ENCODE measurements at places on chromosomes 4 and X.
A peak's percentile ranks its signal among the peaks of the same experiment; 100 is the strongest.

DNA sequence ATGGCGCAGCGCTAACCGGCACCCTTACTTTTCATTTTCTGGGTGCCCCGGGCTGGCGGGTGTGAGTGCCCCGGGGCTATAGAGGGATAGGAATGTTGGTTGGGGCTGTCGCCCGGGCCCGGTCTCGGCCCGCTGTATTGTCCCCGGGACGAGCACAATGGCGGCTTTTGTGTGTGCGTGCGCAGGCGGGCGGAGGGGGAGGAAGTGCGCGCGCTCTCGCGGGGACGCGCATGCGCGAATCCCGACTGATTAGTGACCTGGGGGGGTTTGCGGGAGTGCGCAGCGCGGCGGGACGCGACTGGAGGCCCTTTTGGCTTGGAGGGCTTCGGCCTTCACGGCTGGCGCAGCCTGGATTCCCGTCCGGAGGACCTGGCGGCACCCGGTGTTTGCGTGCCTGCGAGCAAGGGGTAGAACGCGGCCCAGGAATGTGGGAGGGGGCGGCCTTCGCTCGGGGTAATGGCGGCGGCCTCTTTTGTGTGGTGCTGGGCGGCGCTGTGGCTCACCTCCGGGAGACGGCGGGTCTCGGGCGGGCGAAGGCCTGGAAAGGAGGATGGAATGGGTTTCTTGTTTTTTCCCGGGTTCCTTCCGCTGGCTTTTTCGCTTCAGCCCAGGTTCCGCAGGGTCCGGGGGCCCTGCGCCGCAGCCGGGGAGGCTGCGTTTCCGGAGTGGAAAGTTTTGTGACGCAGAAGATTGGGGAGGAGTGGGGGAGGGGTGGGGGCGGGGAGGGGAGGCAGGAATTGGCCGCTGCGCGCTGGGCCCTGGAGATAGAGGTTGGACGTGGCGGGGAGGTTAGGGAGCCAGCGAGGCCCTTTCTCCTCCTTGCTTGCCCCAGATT is 618 bp downstream of the DDX3X start:
- peaks cover 6% of the 10 kb centered on the region for H3K36me3 ChIP-seq
- peak; percentile 92 for DNase-seq
- H3K27ac ChIP-seq, result peak overlapping the region; percentile 100
- no peaks in the 10 kb centered on the region for H3K27me3 ChIP-seq
- peak overlapping the region; percentile 90 for H3K4me3 ChIP-seq

DNA sequence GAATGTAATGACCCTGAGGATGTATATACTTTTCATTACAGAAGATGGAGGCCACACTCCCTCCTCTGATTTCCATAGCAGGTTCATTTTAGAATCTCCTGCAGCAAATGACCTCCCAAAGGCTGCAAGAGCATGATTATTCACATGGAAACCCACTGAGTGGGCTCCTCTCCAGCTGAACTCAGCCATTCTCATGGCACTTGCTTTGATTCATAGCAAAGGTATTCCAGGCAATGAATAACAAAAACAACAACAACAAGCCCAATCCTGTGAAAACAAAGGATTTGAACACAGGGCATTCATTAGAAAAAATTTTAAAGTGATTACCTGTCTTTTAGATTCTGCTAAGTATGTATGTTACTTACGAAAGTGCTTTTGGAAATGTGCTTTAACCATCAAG is 894.0 kb upstream of the FRG1 start:
- H3K4me1 ChIP-seq, result no peaks in the 10 kb centered on the region
- DNase-seq, result no peak
- H3K4me3 ChIP-seq, result no peak overlapping the region

- H3K36me3 ChIP-seq, result no peaks in the 10 kb centered on the region
- no peak for DNase-seq
- peaks cover 12% of the 10 kb centered on the region for H3K27me3 ChIP-seq
- H3K27ac ChIP-seq, result no peak overlapping the region
Observed at GRCh38 chr4:15920723-15921591, 17.6 kb downstream of the FGFBP1 start.

GRCh38 chr4:175330652-175331051 is 412.5 kb downstream of the ADAM29 start:
- DNase-seq, result no peak
- no peak overlapping the region for H3K27ac ChIP-seq
- no peak overlapping the region for H3K4me3 ChIP-seq
- no peaks in the 10 kb centered on the region for H3K27me3 ChIP-seq
- no peaks in the 10 kb centered on the region for H3K4me1 ChIP-seq

DNA sequence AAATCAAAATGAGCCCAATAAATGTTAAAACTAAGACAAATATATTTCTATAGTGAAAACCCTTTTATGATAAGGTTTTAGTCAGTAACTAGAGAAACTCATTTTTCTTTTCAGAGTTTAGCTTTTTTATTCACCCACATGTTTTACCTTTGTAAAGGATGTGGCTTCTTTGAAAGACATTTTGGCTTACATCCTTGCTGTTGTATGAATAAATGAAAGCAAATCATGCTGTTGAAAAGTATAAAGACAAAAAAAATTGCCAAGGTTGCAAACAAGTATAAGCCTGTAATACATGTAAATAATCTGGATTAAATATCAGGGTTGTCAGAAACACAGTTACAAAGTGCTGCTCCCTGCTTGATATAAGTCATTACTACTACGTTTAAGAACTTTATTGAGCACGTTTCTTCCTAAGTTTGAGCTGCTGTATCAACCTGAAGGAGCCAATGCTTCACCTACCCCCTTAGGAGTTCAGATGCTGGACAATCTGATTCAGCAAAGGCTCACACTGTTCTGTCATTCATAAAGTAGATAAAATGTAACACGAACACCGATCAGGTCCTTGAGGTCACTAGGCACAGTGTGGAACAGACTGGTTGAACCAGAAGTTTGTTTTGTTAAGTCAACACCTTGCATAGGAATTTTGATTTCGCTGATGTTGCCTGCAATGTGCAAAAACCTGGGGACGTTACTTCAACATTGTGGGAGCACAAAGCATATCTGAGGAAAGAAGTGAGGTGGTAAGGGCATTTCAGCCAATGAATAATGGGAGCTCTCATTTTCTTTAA is 321.2 kb upstream of the BMP3 start:
- peaks cover 19% of the 10 kb centered on the region for H3K4me1 ChIP-seq
- H3K27ac ChIP-seq, result peak overlapping the region; percentile 91
- DNase-seq, result peak; percentile 65

DNA sequence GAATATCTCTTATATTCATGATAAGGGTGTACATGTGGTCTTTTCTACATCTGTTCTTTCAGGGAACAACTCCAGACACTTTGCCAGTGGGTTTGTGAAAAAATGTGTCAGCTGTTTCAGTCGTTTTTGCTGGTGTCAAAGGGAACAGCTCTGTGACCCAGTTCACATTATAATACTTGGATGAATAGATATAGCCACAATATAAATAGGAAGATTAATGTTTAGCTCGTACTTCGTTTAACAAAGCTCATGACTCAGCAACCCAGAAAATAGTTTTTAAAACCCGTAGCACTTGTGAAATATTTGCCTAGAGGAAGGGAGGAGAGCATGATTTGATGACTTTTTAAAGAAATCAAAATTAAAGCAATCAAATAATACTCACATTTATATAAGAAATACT is 7.9 kb downstream of the LIAS start:
- no peak overlapping the region for H3K27ac ChIP-seq
- no peak overlapping the region for H3K4me3 ChIP-seq
- DNase-seq, result no peak

DNA sequence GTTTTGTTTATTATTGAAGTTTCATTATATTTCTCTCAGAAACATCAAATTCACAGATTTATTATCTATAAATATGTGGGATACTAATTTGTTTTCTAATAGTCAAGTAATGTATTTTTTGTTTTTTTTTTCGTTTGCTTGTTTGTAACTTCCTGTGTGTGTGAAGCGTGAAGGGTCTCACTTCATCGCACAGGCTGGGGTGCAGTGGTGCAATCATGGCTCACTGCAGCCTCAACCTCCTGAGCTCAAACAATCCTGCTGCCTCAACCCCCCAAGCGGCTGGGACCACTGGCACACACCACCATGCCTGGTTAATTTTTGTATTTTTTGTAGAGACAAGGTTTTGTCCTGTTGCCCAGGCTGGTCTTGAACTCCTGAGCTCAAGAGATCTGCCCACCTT is 55.1 kb downstream of the SH3RF1 start:
- no peak for DNase-seq
- no peaks in the 10 kb centered on the region for H3K36me3 ChIP-seq
- H3K27me3 ChIP-seq, result peaks cover 5% of the 10 kb centered on the region
- H3K4me3 ChIP-seq, result no peak overlapping the region
- H3K4me1 ChIP-seq, result no peaks in the 10 kb centered on the region
- no peak overlapping the region for H3K27ac ChIP-seq

GRCh38 chr4:186807808-186808629 is 84.4 kb upstream of the FAT1 start:
- no peaks in the 10 kb centered on the region for H3K27me3 ChIP-seq
- no peak overlapping the region for H3K27ac ChIP-seq
- DNase-seq, result no peak
- H3K4me3 ChIP-seq, result no peak overlapping the region
- H3K4me1 ChIP-seq, result no peaks in the 10 kb centered on the region
- peaks cover 5% of the 10 kb centered on the region for H3K36me3 ChIP-seq

- H3K4me3 ChIP-seq, result no peak overlapping the region
- H3K36me3 ChIP-seq, result no peaks in the 10 kb centered on the region
- H3K4me1 ChIP-seq, result no peaks in the 10 kb centered on the region
- DNase-seq, result no peak
Observed at GRCh38 chr4:169225058-169225751, 45.6 kb downstream of the SH3RF1 start.

DNA sequence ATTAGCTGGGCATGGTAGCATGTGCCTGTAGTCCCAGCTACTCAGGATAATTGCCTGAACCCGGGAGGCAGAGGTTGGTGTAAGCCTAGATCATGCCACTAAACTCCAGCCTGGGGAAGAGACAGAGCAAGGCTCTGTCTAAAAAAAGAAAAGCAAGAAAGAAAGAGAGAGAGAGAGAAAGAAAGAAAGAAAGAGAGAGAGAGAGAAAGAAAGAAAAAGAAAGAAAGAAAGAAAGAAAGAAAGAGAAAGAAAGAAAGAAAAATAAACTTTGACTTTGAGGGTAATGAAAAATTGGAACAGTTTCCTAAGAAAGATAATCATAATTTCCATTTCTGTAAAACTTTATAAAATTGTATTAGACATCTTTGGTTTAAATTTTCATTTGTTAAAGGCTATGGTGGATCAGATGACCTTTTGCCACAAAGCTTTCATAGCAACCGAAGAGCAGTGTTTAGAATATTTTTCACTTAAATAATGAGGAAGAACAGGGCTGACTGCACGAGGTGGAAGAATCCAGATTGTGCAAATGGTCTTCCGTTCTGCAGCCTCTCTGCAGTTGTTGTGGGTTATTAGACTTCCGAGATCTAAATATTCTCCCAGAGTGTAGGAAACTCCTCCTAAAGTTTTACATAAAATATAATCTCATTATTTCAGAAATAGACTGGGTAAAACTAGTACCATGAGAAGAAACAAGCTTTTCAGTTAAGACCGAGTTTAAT is 55.9 kb downstream of the RBM47 start:
- peaks cover 3% of the 10 kb centered on the region for H3K27me3 ChIP-seq
- H3K4me3 ChIP-seq, result no peak overlapping the region
- H3K4me1 ChIP-seq, result peaks cover 30% of the 10 kb centered on the region

GRCh38 chr4:72953571-72953970 is 115.9 kb downstream of the COX18 start:
- DNase-seq, result no peak
- no peaks in the 10 kb centered on the region for H3K36me3 ChIP-seq
- H3K4me1 ChIP-seq, result no peaks in the 10 kb centered on the region
- peaks cover 29% of the 10 kb centered on the region for H3K27me3 ChIP-seq
- no peak overlapping the region for H3K4me3 ChIP-seq

DNA sequence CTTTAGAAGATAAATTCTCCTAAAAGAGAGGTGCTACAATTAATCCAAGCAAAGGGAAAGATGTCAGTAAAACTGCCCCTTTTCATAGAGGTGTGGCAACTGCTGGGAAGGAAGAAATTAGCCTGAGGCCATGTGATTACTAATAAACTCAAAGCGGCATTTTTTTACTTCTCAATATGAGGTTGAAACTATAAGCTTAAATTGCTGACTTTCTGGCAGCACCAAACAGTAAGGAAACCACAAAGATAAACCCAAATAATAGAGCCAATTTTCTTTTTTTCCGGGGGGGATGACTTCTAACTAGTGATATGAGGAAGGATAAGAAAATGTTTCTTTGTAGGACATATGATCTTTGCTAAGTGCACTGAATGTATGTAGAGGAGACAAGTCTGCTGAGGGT is 30.9 kb downstream of the AR start:
- DNase-seq, result no peak
- H3K27ac ChIP-seq, result no peak overlapping the region
- no peaks in the 10 kb centered on the region for H3K27me3 ChIP-seq
- H3K36me3 ChIP-seq, result no peaks in the 10 kb centered on the region
- H3K4me3 ChIP-seq, result no peak overlapping the region

Data from naive thymus-derived CD8-positive, alpha-beta T cell (primary cell).